ENCODE measurements at places on chromosomes 12 and 14.

DNA sequence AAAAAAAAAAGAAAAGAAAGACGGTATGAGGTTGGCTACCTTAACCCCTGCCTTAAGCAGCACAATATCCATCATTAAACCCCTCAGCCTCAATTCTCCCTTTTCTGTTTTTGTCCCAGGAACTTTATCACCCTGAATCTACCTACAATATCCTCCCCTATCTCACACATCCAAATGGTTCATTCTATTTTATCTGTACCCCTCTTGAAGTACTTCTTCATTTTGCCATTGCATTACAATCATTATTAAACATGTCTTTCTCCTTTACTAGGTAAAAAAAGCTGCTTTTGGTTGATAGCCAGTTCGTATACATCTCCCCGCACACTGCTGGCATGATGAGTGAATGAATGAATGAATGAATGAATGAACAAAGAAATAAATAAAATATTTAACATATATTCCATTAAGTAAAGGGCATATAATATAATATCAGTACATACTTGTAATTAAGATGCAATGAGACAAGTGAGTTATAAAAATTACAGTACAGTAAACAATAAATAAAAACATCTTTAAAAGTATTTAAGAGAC is 364 bp upstream of the GPR65 start:
- no peak for DNase-seq

DNA sequence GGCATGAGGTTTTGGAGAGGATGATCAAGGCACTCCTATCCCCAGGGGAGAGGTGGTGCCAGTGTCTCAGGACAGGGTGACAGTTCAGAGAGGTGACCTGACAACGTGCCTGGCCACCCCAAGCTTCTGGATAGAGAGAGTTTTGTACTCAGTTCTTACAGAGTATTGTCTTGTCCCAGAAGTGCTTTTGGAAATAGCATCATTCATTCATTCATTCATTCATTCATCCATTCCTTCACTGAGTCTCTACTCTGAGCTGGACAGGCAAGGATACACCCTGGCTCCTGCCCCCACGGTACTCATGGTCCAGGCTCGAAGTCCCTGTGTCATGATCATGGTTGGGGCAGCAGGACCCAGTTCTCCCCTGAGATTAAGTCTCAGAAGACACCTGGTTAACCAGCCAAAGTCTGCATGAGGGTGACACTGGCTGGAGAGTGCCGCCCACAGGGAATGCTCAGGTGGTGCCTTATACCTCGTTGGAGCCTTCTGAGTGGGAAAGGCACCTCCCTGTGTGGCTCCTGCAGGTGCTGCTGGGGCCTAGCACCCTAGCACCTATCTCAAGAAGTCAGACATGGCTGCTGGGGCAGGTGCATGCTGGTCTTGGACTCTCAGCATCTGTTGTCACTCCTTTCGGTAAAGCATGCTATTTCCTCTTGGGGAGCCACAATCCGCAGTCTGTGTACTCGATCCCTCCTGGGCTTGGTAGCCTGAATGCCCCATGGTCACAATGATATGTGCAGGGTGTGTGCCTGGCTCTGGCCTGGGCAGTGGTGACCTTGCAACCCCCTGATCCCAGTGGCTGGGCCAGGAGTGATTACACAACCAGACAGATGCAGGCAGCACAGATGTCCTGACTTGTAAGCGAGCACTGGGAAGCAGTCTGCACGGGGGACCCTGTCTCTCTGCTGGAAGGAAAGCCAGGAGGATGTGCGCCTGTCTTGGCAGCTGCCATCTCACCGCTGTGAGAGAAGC is 57.8 kb downstream of the C14orf132 start:
- no peak for DNase-seq

DNA sequence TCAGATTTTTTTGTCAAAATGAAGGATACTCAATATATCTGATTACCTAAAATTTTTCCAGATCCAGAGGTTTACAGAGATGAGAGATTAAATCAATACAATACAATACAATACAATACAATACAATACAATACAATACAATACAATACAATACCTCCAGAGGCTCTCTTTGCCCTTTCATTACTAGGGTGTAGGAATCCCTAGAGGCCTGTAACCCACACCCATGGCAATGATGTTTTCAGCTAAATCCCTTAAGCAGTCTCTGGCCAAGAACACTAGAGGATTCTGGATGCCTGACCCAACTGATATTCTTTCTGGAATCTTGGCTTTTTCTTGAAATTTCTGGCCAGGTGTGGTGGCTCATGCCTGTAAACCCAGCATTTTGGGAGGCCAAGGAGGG is 23.7 kb upstream of the AEBP2 start:
- no peak for DNase-seq

- DNase-seq: no peak
Observed at GRCh38 chr14:75198291-75198933, 22.0 kb upstream of the TMED10 start.

DNA sequence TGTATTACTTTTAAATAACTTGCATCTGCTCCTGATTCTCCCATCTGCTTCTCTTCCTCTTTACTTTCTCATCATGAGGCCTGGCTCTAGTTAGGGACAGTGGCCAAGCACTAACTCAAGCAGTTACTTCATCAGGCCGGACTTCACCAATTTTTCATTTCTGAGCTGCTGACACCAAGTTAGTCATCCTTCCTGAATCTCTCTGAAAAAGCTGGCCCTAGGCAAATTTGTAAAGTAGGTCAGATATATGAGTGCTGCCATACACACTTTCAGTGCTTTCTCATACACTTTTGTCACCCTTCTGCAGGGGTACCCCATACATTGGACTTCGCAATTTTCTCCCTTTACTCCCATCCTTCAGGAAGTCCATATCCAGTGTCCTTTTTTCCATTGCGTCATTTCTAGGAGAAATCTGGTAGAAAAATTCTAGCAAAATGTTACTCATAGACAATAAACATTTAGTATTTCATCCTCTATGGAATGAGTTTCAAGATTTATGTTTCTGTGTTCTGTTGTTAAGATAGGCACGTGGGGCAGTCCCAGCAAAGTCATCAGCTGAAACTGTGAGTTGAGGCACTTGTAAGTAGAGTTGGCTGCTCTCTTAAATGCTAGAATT is 276.8 kb upstream of the TMPO start:
- no peak for DNase-seq

- no peak for DNase-seq
Observed at GRCh38 chr12:10067942-10068341, 30.8 kb downstream of the CLEC1A start.

DNA sequence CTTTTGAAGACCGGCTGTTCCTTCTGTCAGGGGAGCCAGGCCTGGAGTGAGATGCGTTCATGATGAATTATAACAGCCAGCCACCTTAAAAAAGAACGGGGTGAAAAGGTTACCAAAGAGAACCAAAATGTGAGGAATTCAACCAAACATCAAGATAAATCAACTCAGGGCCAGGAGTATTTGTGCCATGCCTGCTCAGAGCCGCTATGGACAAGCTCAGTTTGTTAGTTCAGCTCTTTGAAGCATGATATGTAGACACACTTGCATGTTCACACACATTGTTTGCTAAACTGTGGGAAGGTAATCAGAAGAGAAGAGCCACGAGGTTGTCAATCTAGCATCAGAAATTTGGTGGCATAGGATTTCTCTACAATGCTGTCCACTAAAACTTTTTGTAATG is 367.4 kb upstream of the TBX3 start:
- no peak for DNase-seq

DNA sequence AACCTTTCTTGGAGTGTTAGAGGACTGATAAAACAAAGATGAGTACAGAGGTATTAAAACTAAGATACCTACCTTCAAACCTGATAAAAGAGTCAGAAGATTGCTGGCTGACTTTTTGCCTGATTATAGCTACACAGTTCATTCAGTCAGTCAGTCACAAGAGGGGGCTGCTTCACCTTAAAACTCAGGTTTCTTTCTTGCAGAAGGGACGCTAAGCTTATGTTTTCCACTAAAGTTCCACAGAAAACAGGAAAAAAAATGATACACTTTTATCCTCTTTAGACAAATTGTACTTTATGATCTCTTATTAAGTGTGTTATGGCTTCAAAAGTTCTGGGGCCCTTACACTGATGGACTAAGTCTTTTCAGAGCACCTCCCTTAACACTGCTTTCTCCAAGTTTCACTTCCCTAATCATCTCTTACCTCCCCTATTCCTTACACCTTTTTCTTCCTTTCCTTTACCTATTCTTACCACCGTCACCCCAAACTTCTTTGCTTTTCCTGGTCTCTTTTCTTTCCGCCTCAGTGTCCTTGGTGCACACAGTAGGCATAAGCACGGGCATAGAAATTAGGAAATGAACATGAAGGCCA is 448.7 kb upstream of the OR4E1 start:
- no peak for DNase-seq

Data from GM06990 (cell line).